ENCODE measurements at places on chromosomes 1 and 21.

GRCh38 chr1:103129796-103130195 is 21.5 kb upstream of the COL11A1 start:
- DNase-seq, result no peak

DNA sequence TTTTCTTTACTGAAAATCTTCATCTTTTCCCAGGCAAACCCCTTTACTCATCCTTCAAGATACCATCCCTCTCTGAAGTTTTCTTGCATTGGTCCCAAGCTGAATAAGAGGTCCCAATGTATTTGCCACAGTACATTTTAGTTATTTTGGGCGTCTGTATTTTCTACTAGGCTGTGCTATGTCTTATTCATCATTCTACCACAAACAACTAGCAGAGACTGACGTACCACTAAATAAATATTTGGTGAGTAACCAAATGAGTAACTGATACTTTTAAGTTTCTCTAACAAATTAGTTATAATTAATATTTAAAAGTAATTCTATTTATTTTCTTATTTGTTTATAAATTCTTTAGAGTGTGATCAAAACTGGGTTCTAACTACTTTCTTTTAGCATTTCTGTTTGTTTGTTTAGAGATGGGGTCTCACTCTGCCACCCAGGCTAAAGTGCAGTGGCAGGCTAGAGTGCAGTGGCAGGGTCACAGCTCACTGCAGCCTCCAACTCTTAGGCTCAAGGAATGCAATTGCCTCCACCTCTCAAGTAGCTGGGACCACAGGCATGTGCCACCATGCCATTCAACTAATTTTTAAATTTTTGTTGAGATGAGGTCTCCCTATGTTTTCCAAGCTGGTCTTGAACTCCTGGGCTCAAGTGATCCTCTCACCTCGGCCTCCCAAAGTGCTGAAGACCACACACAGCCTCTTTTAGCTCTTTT is 33.1 kb downstream of the NDC1 start:
- DNase-seq, result no peak

GRCh38 chr1:156470473-156470872 is 30.1 kb downstream of the MEF2D start:
- DNase-seq, result no peak

DNA sequence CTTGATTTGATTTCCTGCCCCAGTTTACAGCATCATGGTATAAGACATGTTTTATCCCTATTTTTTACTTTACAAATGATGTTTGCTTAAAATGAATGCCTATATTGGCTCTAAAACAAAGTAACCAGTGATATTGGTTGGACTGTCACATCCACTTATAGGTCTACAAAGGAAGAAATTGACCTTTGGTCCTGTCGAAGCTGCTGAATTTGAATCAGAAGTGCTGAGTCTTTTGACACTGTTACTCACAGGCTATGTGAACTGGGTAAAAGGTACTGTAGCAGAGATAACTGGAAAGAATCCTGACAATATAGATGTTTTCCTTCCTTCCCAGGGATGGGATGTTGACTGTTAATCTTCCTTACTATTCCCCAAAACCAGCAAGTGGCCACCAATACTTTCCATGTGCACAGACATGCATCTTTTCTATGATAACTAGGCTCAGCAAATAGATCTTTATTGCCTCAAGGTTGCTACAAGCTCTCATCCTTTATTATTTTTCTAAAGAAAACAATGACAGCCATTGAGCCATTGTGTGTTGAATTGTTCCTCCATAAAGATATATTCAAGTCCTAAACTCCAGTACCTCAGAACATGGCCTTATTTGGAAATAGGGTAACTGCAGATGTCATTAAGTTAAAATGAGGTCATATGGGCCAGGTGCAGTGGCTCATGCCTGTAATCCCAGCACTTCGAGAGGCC is 175.9 kb upstream of the NR5A2 start:
- no peak for DNase-seq

GRCh38 chr1:33049371-33049770 is 12.7 kb upstream of the AK2 start:
- DNase-seq, result no peak
